ENCODE measurements at places on chromosomes 11 and 22.
A peak's percentile ranks its signal among the peaks of the same experiment; 100 is the strongest.

GRCh38 chr11:23058656-23059055 is 198.4 kb upstream of the CCDC179 start:
- DNase-seq = no peak

DNA sequence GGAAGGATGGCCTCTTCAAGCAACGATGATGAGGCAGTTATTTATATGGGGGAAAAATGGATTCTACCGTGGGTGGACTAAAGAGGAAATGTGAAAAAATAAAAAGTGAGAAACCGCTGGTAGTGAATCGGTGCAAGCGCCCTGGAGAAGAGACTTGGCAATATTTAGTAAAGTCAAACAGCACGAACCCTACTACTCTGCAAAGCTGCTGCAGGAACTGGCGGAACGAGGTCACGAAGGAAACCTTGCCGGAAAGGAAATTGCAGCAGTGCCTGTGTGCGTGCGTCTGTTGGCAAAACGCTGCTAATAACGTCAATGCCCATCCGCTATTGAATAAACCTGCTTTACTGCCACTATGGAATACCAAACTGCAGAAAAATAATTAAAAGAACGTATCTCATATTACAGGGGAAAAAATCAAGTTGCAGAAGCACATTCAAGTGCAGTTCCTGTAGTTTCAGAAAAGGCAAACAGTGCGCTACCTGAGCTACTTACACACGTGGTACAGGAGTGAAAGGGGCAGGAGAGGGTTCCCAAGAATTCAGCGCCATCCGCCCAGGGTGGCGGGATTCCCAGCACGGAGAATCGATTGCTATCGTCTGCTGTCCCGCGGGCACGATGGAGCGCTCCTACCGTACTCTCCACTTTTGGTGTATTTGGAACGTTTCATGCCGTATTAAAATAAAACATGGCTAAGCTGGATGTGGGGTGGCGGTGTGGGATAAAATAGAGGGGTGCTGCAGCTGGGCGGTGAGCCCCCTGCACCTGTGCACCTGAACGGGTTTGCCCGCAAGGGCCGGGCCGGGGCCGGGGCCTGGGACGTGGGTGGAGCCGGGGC is 585 bp upstream of the NADSYN1 start:
- DNase-seq = peak; percentile 70

- DNase-seq = no peak
Observed at GRCh38 chr11:92462821-92463220, 238.2 kb downstream of the FAT3 start.

GRCh38 chr22:39665661-39666431 is 95.3 kb downstream of the CACNA1I start:
- no peak for DNase-seq

DNA sequence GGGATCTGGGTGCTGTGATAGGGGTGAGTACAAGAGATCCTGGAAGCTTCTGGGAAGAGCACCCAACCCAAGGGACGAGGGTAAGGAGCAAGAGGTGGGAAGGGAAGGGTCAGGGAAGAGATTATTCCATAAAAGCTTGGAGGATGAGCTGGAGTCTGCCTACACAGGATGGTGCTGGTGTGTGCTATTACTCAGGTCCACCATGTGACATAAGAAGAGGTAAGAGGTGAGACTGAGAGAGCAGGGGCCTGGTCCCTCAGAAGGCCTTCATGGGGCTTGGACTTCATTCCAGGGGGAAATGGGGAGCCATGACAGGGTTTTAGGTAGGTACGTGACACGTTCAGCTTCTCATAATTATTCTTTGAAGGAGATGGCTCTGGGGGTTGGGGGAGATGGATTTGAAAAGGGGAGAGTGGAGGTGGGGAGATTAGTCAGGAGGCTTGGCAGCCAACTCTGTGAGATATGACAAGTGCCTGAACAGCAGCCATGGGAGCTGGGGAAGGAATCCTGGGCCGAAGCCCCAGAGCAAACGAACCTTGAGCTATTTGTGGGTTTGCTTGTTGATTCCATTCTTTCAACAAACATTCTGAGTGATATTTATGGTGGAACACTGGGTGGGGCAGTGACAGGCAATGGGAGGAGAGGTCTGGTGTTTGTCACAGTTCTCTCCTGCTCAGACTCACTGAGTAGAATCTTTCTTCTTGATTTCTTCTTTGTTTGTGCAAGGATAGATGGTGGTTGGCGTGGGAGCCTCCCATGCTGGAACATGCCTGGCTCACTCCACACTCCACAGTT is 11.2 kb upstream of the NCAM1 start:
- DNase-seq = no peak

DNA sequence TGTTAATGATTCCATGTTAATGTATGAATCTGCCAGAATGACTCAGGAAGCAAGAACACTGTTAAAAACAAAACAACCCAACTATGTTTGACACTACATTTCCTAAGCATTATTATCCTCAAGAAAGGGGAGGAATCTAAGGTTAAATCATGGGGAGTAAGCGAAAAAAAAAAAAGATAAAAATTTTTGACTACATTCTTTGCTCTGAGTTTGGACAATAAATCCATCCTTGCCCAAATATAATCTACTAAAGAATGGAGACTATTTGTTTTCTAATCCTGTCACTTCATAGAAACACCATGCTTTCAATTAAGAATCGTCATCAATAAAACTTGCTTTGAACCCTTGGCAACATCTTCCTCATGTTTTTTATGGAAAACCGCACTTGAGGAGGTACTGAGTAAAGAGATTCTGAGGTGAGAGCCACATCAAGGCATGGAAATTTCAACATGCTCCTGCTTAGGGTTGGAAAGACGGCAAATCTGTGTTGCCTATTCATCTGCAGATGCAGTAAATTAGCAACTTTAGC is 9.7 kb downstream of the MAML2 start:
- DNase-seq = no peak

DNA sequence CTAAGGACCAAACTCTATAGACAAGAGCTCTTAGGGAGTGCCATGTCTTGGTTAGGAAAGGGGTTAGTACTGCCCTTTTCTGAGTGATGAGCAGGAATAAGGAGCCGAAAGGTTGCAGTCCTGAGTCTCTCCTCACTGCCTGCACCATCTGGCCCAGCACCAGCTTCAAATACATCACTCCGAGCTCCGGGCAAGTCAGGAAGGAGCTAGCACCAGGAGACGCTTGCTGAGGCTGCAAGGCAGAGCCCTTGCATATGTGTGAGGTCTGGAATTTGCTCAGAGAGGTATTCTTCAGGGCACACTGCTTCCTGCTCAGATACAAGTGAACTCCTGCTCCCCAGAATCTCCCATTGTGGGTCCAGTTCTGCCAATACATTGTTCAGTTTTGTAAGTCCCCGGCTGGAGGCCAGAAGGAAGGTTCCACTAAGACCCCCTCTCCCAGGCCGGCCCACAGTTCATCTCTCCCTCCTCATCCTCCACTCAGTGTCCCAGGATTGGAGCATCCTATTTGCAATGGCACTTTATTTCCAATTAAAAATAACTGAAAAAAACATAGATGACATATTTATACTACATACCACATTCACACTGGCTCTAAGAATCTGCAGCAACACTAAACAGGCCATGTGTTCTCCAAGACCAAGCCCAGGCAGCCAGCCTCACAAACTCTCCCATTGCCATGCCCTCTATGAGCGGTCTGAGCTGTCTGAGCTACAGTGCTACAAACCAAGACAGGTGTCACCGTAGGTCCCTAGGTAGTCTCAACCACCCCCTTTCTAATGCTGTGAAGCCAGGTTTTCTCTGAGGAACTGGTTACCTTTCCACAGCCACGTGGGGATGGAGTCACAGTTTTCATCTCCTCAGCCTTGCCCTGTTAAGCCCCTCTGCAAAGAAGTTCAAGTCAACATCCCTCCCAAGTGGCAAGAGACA is 55.1 kb upstream of the SPATA19 start:
- DNase-seq = no peak

- peak; percentile 99 for DNase-seq
Observed at GRCh38 chr11:74325649-74326645, 14.5 kb upstream of the P4HA3 start.

Data from cerebellar cortex (tissue), 1 donor.